ENCODE measurements at places on chromosomes 5 and 9.

DNA sequence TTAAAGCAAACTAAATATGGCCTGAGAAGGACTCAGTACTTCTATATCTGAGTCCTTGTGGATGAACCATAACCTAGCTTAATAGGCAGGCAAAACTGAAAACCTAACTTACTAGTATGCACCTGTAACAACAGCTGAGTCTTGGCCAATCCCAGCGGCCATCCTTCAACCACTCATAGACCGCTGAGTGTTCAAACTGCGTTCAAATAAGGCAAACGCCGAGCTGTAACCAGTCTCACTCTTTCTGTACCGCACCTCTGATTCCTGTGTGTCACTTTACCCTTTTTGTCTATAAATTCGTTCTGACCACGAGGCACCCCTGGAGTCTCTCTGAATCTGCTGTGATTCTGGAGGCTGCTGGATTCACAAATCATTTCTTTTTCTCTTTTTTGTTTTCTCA is 170.5 kb downstream of the COL23A1 start:
- no peaks in the 10 kb centered on the region for H3K27me3 ChIP-seq
- no peak overlapping the region for H3K27ac ChIP-seq
- no peaks in the 10 kb centered on the region for H3K4me1 ChIP-seq
- no peaks in the 10 kb centered on the region for H3K36me3 ChIP-seq
- H3K4me3 ChIP-seq = no peak overlapping the region

DNA sequence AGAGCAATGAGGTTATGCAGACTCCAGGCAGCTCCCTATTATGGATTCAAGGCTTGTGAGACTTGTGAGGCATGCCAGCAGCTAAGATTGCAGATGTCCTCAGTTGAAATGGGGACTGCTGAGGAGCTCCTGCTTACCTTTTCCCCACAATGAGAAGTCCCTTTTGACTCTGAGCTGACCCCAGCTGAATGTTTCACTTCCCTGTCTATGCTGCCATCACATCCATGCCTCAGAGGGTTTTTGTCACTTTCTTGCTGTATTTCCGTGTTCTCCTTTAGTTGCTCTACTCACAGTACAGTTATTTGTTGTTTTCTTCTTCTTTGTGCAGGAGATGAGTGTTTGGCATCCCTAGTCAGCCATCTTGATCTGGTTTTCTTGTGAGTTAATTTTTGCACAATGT is 18.8 kb upstream of the OR2S2 start:
- DNase-seq = no peak
- H3K27me3 ChIP-seq = no peaks in the 10 kb centered on the region
- H3K27ac ChIP-seq = no peak overlapping the region
- H3K4me3 ChIP-seq = no peak overlapping the region

- no peaks in the 10 kb centered on the region for H3K27me3 ChIP-seq
- no peak overlapping the region for H3K27ac ChIP-seq
- H3K36me3 ChIP-seq = no peaks in the 10 kb centered on the region
- no peak overlapping the region for H3K4me3 ChIP-seq
Measured at GRCh38 chr9:106745457-106745856, 117.5 kb upstream of the ZNF462 start.

DNA sequence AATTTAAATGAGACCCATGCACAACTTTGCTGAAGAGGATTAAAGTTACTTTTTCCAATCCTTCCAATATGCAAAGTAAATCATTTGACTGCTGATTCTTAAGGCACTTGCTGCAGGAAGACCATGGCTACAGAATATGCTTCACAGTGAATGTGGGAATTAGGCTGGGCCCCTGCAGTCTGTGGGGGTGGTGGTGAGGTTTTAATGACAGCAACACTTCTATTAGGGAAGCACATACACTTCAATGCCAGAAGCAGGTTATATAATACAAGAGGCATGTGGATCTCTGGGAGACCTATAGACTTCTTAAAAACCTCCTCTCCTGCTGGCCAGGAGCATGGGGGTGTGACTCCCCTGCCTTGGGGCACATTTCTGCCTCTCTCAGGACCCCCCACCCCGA is 124.5 kb upstream of the KLF9 start:
- H3K36me3 ChIP-seq = no peaks in the 10 kb centered on the region
- H3K4me1 ChIP-seq = no peaks in the 10 kb centered on the region
- H3K4me3 ChIP-seq = no peak overlapping the region

DNA sequence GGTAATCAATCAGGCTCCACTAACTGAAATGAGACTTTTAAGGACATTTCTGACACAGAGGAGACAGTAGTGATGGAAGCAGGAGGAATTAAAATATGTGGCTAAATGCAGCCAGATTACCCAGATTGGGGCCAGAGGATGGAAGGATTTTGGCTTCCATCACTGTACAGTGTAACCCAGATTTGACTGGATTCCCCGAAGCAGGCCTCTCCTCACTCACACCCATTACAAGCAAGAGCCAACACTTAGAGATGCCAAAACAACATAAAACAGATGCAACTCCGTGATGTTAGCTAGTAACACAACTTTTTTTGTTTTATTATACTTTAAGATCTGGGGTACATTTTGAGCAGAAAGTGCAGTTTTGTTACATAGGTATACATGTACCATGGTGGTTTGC is 17.6 kb downstream of the TEK start:
- H3K27me3 ChIP-seq = no peaks in the 10 kb centered on the region
- no peaks in the 10 kb centered on the region for H3K4me1 ChIP-seq
- DNase-seq = no peak
- H3K36me3 ChIP-seq = no peaks in the 10 kb centered on the region

GRCh38 chr5:97968346-97968745 is 785.3 kb upstream of the RIOK2 start:
- no peak overlapping the region for H3K4me3 ChIP-seq
- H3K36me3 ChIP-seq = no peaks in the 10 kb centered on the region
- DNase-seq = no peak
- H3K27me3 ChIP-seq = no peaks in the 10 kb centered on the region
- H3K27ac ChIP-seq = no peak overlapping the region
- no peaks in the 10 kb centered on the region for H3K4me1 ChIP-seq

DNA sequence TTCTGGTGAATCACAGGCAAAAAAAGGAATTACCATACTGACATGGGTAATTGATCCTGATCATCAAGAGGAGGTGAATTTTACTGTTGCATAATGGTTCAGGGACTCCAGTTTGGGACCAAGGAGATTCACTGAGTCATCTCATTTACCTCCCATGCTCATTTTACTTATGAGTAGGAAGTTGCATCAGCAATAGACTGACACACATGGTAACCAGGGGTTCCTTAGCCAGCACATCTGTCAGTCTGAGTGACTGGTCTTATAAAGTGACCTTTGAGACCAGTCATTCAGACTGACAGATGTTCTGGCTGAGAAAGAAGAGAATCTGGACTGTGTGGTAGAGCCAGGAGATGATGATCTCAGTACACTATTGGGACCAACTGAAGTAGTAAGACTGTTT is 384.6 kb upstream of the CD180 start:
- no peak for DNase-seq
- no peak overlapping the region for H3K4me3 ChIP-seq
- H3K27me3 ChIP-seq = no peaks in the 10 kb centered on the region
- H3K36me3 ChIP-seq = no peaks in the 10 kb centered on the region
- no peak overlapping the region for H3K27ac ChIP-seq
- no peaks in the 10 kb centered on the region for H3K4me1 ChIP-seq

DNA sequence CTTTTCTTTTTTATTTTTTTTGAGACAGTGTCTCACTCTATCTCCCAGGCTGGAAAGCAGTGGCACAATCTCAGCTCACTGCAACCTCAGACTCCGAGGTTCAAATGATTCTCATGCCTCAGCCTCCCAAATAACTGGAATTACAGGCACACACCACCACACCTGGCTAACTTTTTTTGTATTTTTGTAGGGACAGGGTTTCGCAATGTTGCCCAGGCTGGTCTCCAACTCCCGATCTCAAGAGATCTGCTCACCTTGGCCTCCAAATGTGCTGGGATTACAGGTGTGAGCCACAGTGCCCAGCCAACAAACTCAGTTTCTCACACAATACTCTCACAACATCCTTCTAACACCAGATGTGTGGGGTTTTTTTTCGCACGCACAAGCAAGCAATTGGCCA is 22.1 kb downstream of the AFF4 start:
- H3K27me3 ChIP-seq = no peaks in the 10 kb centered on the region
- H3K4me3 ChIP-seq = no peak overlapping the region
- no peak overlapping the region for H3K27ac ChIP-seq
- H3K36me3 ChIP-seq = peaks cover 7% of the 10 kb centered on the region
- no peaks in the 10 kb centered on the region for H3K4me1 ChIP-seq

GRCh38 chr5:38871058-38871605 is 25.3 kb downstream of the OSMR start:
- H3K27me3 ChIP-seq = no peaks in the 10 kb centered on the region
- peak overlapping the region; percentile 69 for H3K27ac ChIP-seq
- H3K36me3 ChIP-seq = peaks cover 18% of the 10 kb centered on the region
- no peak for DNase-seq
- peak overlapping the region; percentile 22 for H3K4me3 ChIP-seq
- H3K4me1 ChIP-seq = peaks cover 21% of the 10 kb centered on the region

DNA sequence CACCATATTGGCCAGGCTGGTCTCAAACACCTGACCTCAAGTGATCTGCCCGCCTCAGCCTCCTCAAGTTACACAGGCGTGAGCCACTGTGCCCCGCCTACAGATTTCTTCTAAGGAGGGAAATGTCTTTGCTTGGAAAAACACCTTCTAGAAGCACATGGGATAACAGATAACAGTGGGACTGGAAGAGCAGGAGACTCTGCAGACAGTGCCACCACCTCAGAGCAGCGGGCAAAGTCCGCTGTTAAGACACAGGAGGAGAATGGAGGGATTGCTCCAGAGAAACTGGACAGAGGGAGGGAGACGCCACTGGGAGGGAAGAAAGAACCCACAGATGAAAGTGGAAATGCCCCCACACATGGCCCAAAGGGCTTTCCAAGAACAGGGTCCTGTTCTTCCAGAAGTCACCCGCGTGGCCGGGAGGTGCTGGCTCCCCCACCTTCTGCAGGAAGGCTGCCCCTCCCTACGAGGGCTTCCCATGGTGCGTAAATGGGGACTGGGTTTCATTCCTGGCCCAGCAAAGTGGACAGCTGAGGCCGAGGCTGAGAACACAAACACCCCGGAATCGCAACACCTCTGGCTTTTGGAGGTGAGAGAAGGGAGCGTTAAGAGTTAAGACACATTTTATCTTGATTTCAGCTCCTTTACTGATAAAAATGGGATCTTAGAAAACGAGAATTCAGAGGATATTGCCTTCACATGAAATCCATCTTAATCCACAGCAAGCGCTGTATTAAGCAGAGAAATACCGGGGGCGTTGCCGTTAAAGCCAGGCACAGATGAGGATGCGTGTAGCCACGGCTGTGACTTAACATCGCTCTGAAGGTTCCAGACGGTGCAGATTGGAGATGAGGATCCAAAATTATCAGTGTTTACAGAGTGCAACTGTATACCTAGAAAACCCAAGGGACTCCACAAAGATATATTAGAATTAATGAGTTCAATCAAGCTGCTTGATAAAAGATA is 11.2 kb downstream of the ADAMTS2 start:
- no peak for DNase-seq
- H3K4me3 ChIP-seq = no peak overlapping the region
- no peak overlapping the region for H3K27ac ChIP-seq
- H3K4me1 ChIP-seq = peaks cover 17% of the 10 kb centered on the region
- no peaks in the 10 kb centered on the region for H3K27me3 ChIP-seq
- no peaks in the 10 kb centered on the region for H3K36me3 ChIP-seq

DNA sequence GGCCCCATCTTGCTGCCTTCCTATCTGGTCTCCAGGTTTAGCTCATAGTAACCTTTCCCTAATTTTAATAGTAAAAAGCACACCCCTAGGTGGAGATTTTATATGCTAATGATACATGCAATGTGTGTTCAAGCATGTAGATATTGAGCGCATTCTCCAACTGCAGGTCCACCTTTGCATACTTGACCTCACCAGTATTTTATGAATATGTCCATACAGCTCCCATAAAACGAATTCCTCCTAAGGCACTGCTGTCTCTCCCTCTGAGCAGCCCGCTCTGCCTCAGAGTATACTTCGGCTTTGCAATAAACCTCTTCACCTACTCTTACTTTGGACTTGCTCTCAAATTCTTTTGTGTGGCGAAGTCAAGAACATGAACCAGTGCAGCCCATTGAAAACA is 153.3 kb downstream of the RAB3C start:
- H3K4me3 ChIP-seq = no peak overlapping the region
- no peaks in the 10 kb centered on the region for H3K36me3 ChIP-seq
- H3K27me3 ChIP-seq = peaks cover 21% of the 10 kb centered on the region

GRCh38 chr9:122202111-122202510 is 26.6 kb downstream of the LHX6 start:
- peaks cover 12% of the 10 kb centered on the region for H3K4me1 ChIP-seq
- DNase-seq = no peak
- H3K36me3 ChIP-seq = no peaks in the 10 kb centered on the region
- H3K4me3 ChIP-seq = no peak overlapping the region
- no peak overlapping the region for H3K27ac ChIP-seq
